ENCODE measurements at places on chromosomes 6 and 20.
A peak's percentile ranks its signal among the peaks of the same experiment; 100 is the strongest.

- no peak for DNase-seq
Observed at GRCh38 chr6:133208183-133208755, 32.9 kb upstream of the EYA4 start.

GRCh38 chr20:44370639-44371218, 15.2 kb downstream of the HNF4A start:
- DNase-seq: no peak

DNA sequence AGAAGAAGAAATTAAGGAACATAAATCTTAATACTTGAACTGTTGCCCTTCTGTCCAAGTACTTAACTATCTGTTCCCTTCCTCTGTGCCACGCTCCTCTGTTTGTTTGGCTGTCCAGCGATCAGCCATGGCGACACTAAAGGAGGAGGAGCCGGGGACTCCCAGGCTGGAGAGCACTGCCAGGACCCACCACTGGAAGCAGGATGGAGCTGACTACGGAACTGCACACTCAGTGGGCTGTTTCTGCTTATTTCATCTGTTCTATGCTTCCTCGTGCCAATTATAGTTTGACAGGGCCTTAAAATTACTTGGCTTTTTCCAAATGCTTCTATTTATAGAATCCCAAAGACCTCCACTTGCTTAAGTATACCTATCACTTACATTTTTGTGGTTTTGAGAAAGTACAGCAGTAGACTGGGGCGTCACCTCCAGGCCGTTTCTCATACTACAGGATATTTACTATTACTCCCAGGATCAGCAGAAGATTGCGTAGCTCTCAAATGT, 17.1 kb downstream of the IRF4 start:
- DNase-seq: no peak

DNA sequence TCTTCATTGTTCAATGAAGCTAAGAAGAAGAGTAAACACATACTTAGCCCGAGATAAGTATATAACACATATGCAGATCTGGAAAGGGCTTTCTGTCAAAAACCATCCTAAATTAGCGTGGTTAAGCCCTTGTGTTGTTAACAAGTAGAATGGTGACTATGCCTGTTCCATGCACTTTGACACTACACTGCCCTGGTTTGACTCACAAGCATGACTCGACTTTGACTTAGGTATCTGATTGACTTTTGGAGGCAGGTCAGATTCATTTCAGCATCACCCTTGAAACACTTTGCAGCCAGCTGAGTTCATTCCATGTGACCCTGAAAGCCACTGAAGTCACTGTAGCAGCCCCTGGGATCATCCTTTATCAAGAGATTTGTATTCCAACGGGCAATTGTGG, 239.8 kb downstream of the TBX18 start:
- DNase-seq: no peak

GRCh38 chr6:23027281-23027680, 457.9 kb downstream of the HDGFL1 start:
- no peak for DNase-seq

GRCh38 chr20:57795342-57795697, 85.5 kb upstream of the PMEPA1 start:
- no peak for DNase-seq

DNA sequence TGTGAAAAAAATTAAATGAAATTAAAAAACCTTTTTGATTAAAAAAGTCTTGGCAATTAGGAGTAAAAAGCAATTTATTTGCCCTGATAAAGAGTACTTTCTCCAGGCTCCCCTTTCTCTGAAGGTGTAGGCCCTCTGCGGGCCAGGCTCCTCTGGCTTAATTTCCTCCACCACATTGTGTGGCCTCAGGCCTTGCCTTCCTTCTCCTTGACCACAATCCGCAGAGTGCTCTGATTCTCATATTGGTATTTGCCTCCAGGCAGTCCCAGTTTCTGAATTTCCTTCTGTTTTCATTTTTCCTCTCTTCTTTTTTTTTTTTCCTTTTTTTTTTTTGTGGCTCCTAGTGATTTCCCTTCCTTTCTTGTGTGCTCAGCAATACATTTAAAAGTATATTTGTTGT, 96.4 kb downstream of the AIG1 start:
- DNase-seq: no peak

- no peak for DNase-seq
Observed at GRCh38 chr20:58523072-58523970, 8.1 kb upstream of the APCDD1L start.

GRCh38 chr6:26232940-26233648, 131.9 kb upstream of the BTN3A2 start:
- peak; percentile 58 for DNase-seq

- no peak for DNase-seq
Observed at GRCh38 chr6:142653710-142654420, 291.1 kb downstream of the HIVEP2 start.

- DNase-seq: no peak
Observed at GRCh38 chr6:168288781-168289570, 30.6 kb downstream of the DACT2 start.

GRCh38 chr20:62321521-62321948, 18.7 kb downstream of the ADRM1 start:
- DNase-seq: no peak

DNA sequence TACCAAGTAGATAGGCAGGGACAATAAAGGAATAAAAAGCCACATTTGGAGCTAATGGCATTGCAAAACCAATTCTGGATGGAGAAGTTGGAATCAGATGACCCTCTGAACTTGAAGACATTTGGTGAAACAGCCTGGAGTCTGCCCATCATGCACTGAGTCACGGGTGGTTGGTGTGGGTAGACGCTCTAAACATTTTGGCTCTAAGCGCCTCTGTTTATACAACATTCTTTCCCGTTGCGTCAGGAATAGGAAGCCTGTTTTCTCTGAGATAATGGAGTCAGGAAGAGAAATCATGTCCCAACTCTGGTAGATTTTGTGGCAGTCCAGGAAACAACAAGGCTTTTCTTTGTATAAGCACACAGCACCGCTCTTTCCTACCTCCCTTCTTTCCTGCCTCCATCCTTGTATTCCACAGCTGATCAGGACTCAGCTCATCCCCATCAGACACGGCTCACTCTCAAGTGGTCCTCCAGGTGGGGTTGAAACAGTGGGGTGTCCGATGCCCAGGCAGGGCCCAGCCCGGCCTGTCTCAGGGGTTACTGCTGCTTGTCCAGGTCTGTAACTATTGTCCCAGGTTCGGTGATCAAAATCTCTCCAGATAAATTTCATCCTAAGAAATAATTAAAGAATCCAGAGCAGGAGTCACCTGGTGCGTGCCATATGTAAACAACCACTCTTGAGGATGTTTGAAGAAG, 12.1 kb upstream of the RAMACL start:
- DNase-seq: no peak

GRCh38 chr6:24019830-24020229, 106.2 kb upstream of the NRSN1 start:
- DNase-seq: no peak

DNA sequence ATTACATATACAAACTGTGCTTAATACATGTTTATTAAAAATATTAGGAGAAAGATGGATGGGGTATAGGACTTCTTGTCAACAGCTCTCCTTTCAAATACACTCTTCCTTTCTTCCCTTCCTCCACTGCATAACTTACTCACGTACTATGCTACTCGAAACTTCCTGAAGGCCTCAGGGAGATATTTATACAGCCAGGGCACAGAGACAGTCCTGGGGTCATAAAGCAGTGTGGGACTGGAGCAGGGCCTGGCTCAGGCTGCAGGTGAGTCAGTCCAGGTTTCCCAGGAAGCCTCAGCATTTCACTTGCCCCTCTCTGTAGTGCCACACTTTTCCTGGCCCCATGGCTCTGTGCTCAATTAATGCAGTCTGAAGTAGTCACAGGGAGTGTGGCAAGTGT, 157.0 kb downstream of the UBE3D start:
- no peak for DNase-seq

DNA sequence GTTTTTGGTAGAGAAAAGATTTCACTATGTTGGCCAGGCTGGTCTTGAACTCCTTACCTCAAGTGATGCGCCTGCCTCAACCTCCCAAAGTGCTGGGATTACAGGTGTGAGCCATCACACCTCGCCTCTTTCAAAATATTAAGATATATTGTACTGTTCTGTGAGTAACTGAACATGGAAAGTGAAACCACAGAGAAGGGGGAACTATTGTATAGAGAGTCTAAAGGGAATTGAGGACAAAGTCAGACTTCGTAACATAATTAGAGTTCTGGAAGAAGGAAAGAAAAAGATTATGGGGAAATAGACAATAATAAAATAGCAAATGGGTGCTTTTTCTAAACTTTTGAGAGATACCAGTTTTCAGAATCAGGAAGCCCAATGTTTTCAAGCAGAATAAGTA, 17.4 kb upstream of the AKAP7 start:
- no peak for DNase-seq

GRCh38 chr6:72425003-72425681, 196.7 kb upstream of the KCNQ5 start:
- no peak for DNase-seq

- DNase-seq: no peak
Observed at GRCh38 chr6:142797159-142797558, 147.8 kb downstream of the HIVEP2 start.

- no peak for DNase-seq
Observed at GRCh38 chr6:158544428-158544827, 15.5 kb upstream of the TMEM181 start.

DNA sequence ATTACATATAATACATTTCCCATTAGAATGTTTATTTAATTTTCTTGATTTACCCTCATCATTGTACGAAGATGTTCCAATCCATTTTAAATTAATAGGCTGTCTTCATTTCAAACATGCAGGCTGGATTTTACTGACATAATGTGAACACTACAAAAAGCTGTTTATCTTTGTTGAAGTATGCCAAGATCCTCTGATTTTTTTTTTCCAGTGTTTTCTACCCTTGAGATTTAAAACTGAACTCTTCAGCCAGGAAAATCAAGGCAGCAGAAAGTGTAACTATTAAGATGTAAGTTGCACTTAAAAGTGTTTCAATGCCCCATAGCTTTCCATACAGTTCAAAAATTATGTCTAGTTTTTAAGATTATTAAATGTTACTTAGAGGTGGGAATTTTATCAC, 43.5 kb downstream of the PRKN start:
- no peak for DNase-seq

- DNase-seq: peak; percentile 19
Observed at GRCh38 chr6:13488015-13488895, 855 bp upstream of the GFOD1 start.

GRCh38 chr6:116419069-116419786, 41.9 kb upstream of the CALHM6 start:
- DNase-seq: no peak

- DNase-seq: no peak
Observed at GRCh38 chr6:37779111-37779800, 40.3 kb upstream of the ZFAND3 start.

DNA sequence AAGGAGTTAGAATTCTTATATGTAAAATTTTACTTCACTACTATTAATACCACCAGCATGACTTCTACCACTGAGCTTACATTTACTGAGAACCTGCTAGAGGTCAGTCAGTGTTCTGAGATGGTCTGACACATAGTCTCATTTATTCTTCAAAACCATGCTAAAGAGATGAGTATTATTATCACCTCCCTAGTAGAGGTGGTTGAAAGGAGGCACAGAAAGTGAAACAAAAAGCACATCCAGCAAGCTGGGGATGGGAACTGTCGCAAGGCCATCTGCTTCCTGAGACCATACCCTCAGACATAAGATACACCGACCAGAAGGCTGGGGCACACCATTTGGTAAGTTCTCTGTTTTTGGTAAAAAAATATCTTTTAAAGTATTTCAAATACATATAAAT, 137.7 kb downstream of the INSM1 start:
- DNase-seq: peak; percentile 2

GRCh38 chr20:1867495-1868260, 27.5 kb upstream of the SIRPA start:
- DNase-seq: no peak

GRCh38 chr6:71486461-71486860, 197.8 kb downstream of the OGFRL1 start:
- DNase-seq: no peak

DNA sequence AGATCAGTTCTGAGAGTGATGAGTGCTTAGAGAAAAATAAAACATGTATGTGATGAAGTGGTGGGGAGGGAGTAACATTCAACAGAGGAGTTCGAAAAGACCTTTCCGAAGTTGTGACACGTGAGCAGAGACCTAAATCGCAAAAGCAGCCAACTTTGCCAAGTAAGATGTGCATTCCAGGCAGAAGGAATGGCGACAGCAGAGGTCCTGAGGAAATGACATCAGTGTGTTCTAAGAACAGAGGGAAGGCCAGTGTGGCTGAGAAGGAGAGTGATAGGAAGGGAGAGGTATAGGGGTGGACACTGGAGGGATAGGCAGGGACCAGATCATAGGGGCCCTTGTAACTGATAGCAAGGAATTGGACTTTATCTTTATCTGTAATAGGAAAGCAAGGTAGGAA, 51.3 kb downstream of the ADAT2 start:
- DNase-seq: no peak

DNA sequence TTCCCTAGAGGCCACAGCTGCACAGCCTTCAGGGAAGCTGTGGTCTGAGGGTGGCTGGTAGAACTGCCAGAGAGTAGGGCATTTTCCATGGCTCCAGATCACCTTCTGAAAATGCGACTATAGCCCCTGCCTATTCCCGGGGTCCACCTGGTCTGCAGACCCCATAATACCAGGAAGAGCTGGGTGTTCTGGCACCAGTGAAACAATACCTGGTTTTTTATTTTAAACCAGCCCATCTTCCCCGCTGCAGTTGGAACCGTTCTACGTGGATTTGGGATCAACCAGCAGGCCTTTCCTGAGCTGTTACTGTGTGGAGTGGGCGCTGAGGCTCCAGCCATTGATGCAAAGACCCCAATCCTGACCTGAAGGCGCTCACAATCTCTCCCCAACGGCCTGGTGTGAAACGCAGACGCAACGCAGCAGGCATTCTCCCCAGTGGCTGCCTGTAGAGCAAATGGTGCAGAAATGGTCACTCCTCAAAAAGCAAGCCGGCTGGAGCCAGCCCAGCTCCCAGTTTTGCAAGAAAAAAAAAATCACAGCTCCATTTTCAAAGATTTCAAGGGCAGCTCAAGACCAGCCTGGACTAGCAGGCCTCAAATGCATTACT, 11.3 kb downstream of the NPEPL1 start:
- DNase-seq: no peak

DNA sequence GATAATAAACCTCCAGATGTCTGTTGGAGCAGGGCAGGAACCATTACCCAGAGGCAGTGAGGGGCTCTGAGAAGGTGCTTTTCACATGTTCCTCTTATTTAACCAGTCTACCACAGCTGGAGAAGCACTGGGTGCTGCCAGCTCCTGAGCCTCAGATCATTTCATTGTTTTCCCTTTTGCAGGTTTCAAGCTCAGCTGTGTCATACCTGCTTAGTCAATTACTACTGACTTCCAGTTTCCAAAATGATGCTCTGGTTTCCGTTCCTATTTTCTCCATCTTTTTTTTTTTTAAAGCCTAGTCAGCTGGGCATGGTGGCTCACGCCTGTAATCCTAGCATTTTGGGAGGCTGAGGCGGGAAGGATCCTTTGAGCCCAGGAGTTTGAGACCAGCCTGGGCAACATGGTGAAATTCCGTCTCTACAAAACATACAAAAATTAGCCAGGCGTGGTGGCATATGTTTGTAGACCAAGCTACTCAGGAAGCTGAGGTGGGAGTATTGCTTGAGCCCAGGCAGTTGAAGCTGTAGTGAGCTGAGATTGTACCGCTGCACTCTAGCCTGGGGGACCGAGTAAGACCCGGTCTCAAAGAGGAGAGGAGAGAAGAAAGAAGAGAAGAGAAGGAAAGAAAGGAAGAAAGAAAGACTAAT, 6.7 kb downstream of the FLOT1 start:
- DNase-seq: no peak

GRCh38 chr6:6246544-6246943, 73.9 kb downstream of the F13A1 start:
- no peak for DNase-seq

Data from CD4-positive, alpha-beta T cell treated with Interleukin-12 subunit alpha and Interleukin-12 subunit beta, for 1 hour (primary cell).